Left ventricle myocardium inferior (tissue), 1 donor: ENCODE measurements at places on chromosomes 5 and 9.
A peak's percentile ranks its signal among the peaks of the same experiment; 100 is the strongest.

DNA sequence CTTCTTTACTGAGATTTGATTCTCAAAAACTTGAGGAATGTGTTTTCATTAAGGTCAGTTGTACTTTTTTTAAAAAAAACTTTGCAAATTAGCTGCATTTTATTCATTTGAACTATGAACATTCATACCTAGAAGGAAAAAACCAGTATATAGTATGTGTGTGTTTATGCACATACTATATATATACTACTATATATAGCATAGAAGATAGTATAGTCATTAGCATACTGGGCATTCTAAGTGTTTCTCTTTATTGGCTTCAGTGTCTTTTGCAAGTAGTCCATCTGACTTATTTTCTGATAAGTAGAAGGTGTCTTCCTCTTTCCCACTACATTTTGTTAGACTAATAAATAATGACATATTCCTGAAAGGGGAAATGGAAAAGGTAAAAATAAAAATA lies 33.0 kb downstream of the ELOVL7 start:
- DNase-seq: no peak

GRCh38 chr9:108550106-108550505 lies 305.7 kb downstream of the ACTL7B start:
- DNase-seq: no peak

DNA sequence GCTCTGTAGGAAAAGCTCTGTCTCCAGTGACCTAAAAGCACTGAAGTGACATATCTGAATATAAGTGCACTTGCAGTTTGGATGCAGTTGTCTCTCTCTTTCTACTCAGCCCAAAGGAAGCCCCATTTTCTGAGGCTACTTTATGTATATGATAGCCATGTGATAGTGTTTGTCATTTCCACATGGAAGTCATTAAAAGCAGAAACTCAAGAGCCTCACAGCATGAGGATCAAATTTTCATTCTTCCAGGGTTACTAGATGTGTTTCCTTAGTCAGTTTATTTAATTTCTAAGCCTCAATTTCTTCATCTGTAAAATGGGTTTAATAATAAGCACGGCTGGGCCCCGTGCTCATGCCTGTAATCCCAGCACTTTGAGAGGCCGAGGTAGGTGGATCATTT lies 36.7 kb downstream of the RNF44 start:
- no peak for DNase-seq

GRCh38 chr9:96317335-96317980 lies 15.5 kb upstream of the HSD17B3 start:
- DNase-seq: peak; percentile 64

- no peak for DNase-seq
Observed at GRCh38 chr9:15116130-15116580, 190.9 kb downstream of the TTC39B start.

- DNase-seq: no peak
Observed at GRCh38 chr5:152144030-152144429, 219.4 kb upstream of the GLRA1 start.

- no peak for DNase-seq
Observed at GRCh38 chr5:14729448-14730385, 65.2 kb downstream of the OTULIN start.

DNA sequence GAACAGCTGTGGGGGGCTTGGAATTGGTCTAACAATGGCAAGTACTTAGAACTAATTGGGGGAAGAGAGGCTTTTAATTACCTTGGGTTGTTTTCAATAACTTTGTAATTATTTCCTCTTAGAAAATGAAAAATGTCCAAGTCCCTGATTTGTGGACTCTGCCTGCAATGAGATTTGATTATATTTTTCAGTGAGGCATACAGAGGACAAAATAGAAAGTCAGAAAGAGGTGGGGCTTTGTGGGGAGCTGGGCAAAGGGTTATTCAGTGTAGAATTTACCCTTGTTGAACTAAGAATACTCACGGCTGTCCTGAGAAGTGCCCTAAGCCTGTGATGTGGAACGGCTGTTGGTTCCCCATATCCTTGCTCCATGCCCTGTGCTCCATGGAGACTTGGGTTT lies 153.0 kb downstream of the ICE1 start:
- DNase-seq: no peak

- no peak for DNase-seq
Observed at GRCh38 chr9:10753474-10753873, 140.7 kb upstream of the PTPRD start.

- peak; percentile 62 for DNase-seq
Observed at GRCh38 chr9:113620377-113621161, 157.0 kb downstream of the RGS3 start.

DNA sequence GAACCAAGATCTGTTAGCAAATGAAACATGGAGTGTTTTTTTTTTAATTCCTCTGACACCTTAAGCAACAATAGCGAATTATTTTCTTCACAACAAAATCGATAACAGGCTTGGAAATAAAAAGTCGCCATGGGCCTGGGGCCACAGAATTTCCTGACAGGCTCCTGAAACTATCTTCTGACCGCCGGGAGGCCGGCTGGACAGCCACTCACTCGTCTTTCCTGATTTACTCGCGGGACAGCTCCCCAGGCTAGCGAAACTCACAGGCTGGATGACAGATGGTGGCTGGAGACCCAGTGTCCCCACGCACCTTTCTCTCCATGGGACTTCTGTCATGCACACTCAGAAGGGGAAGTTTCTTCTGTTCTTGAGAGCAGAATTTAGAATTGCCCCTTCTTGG lies 143.3 kb upstream of the IRX2 start:
- DNase-seq: no peak

DNA sequence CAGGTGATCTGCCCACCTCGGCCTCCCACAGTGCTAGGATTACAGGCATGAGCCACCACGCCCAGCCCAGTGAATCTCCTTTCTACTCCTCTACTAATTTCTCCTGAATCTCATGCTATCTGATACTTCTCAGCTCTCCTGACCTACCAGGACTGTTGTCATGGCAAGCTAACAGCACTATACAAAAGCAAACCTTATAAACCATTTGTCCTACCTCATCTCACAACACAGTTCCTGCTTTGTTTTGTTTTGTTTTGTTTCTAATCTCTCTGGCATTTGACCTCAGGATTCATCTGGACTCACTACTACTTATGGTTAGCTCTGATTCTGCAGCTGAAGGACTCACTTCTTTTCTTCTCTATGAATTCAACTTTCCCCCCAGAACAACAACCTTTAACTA lies 734.8 kb downstream of the TLE1 start:
- no peak for DNase-seq

DNA sequence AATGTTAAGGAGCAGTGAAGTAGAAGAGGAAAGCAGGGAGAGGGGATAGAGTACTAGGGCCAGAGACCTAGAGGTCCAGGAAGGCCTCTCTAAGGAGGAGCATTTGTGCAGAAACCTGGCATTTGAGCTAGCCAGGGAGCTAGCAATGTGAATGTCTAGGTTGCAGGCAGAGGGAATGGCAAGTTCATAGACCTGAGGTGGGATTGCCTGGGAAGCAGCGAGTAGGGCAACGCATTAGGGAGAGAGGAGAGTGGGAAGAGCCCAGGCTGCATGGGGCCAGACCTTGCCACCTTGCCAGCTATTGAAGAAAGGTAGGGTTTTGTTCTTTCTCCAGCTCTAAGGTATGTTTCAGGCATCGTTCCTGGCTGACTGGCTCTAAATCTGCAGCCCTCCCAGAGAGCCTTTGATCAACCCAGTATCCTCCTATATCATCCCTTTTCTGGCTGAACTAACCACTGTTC lies 54.0 kb downstream of the SLC22A5 start:
- DNase-seq: no peak

- no peak for DNase-seq
Observed at GRCh38 chr5:173719731-173720082, 103.3 kb upstream of the BOD1 start.

DNA sequence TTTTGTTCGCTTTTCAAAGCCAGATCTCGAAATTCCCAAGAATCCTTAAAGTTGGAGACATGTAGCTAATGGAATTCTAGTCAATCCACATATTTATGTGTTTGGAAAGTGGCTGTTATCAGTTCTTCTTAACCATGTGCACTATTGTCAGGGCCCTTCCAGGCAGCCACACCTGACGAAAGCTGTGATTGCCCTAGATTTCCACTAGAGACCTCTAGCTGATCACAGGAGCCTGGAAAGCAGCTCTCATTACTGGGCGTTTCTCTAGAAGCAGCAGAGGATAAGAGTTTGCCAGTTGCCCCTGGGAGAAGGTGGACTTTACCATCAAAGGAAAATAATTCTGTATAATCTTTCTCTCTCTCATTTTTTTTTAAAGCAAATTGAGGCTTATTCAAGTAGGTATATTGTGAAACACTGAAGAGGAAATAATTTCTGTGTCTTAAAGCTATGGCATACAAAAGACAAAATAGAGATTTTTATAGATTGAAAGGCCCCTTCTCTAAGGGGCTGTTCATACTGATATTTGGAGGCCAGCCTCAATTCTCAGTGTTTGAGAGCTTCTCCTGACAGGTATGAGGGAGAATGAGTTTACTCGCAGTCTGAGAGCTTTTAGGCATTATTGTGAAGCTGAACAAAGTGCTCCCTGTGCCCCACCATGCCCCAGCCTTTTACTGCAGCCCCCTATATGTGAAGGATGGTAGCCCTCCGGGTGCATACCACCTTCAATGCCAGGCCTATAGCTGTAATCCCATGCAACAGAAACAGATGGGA lies 405.4 kb upstream of the ACTBL2 start:
- DNase-seq: no peak

GRCh38 chr5:180522330-180522729 lies 28.2 kb downstream of the CNOT6 start:
- DNase-seq: no peak

GRCh38 chr5:122516432-122516743 lies 204.4 kb downstream of the SNCAIP start:
- no peak for DNase-seq

DNA sequence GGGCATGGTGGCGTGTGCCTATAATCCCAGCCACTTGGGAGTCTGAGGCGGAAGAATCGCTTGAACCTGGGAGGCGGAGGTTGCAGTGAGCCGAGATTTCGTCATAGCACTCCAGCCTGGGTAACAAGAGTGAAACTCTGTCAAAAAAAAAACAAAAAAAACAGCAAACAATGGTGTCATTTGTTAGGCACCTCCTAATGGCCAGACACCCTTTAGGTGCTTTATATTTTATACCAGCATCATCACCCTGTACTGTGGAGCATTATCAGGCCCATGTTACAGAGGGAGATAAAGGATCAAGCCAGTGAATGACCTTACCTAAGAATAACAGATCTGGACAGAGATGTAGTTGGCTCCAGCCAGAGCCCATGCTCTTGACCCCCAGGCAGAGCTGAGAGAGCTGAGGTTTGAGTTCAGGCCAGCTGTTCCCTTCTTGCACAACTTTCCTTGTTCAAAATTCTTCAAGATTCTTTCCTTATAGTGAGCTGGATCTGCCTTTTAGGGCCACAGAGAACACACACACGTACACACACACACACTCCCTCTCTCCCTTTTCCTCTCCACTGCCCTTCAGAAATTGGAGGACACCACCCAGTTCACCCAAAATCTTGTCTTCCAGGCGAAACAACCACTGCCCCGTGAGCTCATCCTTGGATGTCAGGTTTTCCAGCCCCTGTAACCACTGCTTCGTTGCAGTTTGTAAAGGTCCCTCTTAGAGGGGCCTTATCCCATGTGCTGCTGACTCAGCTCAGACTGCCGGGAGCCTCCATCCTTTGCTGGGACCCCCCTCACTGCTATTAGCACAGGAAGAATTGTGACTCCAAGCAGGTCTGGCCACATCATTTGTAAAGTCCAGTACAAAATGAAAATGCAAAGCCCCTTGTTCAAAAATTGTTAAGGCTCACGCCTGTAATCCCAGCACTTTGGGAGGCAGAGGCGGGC lies 10.4 kb upstream of the PTGES start:
- peak; percentile 28 for DNase-seq

- peak; percentile 22 for DNase-seq
Observed at GRCh38 chr5:134175921-134176510, 734 bp downstream of the SKP1 start.

GRCh38 chr5:82165740-82166530 lies 112.2 kb downstream of the RPS23 start:
- DNase-seq: peak; percentile 59

DNA sequence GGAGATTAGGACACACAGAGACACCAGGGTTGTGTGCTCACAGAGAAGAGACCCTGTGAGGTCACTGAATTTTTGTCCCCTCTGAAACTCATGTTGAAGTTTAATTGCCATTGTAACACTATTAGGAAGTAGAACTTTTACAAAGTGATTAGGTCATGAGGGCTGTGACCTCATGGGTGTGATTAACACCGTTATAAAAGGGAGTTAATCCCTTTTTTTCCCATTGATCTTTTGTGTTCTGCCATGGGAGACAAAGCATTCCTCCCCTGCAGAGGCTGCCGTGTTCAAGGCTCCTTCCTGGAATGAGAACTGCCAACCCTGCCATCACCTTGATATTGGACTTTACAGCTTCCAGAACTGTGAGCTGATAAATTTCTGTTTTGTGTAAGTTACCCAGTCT lies 221.0 kb downstream of the ADCY2 start:
- no peak for DNase-seq

GRCh38 chr5:19928562-19929421 lies 59.2 kb downstream of the CDH18 start:
- no peak for DNase-seq

DNA sequence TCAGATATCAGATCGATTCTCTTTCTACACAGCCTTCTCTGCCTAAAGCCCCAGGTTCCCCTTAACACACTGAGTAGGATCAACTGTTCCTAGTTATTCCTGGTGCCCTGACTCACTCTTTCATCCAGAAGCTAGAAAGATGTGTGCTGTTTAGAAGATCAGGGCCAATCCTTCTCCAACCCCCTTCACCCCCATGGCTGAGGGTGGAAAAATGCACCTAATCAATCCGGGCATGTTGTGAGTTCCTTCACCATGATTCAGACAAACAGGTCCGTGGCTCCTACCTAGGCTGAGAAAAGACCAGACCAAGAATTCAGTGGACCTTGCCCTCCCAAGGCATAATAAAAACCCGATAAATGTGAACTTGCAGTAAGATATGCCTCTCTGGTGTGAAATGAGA lies 85.4 kb upstream of the EQTN start:
- no peak for DNase-seq

DNA sequence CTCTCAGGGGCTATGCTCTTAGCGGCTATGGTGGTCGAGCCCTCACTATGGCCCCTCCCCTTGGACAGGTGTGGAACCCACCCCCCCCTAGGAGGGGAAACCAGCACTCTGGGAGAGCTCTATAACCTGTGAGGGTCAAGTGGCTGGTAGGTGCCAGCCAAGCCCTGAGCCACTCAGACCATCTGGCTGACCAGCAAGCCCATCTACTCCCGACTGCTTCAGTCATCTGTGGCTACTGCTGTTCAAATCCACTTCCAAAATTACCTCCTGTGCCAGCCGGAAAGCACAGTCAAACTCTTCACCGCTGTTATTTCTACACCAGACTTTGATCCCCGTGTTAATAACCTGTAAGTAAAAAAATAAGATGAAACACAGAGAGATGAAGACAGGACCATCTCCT lies 28.5 kb downstream of the NSUN2 start:
- DNase-seq: no peak
